ENCODE measurements at places on chromosomes 2 and 18. TPM values are rescaled to one million over a fixed set of nuclear protein-coding genes. Genes with fewer than 3 reads are reported as not detected.

The IFIH1 gene
- total RNA-seq: 0.26 TPM

The OR6B2 gene
- total RNA-seq: not detected

DNA sequence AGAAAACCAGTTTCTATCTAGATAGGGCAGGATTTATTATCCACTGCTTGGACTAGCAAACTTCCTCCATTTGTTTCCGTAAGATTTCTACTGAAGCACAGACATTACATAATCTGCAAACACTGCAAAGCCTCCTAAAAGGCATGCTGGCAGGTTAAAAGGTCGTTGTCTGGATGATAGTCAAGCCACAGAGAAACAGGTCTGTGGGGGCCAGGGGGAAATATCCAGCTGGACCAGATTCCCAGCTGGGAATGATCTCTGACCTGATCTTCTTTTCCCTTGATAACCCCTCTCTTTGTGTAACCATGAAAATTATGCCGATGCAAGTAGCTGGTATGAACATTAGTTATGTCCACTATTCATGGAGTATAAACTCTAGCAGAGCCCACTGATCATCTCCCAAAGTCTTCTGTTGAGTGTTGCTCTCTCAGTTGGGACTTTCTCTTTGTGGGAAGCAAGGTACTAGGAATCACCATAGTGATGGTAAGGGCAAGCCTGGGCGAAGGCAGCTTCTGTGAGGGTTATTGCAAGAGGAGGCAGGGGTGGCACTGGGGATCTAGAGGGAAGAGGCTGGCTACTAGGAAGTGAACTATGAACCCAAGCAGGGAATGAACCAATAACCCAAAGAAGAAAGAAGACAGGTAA, 61.3 kb downstream of the GDF7 start:
- H3K27me3 ChIP-seq: no peaks in the 10 kb centered on the region
- DNase-seq: no peak
- no peak overlapping the region for H3K27ac ChIP-seq
- no peaks in the 10 kb centered on the region for H3K36me3 ChIP-seq
- H3K4me1 ChIP-seq: no peaks in the 10 kb centered on the region

DNA sequence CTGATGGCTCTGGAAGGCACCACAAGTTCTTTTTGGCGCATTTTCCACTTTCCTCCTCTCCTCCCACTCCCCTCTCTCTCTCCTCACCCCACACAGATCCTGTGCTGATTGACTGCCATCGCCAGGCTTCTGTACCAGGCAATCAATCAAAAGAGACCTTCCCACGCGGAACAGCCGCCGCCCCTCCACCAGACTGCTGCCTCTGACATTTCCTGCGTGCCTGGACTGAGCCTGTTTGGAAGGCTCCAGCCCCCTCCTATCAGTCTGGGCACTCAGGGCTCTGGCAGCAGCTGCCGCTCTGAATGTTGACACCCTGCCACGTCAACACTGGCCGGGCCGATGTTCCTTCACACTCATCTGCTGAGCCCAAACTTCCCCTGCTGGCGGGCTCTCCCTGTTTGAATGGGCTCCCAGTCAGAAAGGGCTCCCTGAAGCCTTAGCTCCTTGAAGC, 467.7 kb downstream of the EPHA4 start:
- H3K36me3 ChIP-seq: no peaks in the 10 kb centered on the region
- no peak overlapping the region for H3K27ac ChIP-seq
- no peaks in the 10 kb centered on the region for H3K4me1 ChIP-seq
- no peak overlapping the region for H3K4me3 ChIP-seq
- no peak for DNase-seq
- H3K27me3 ChIP-seq: no peaks in the 10 kb centered on the region

GRCh38 chr18:12857215-12857905, 26.7 kb downstream of the PTPN2 start:
- peaks cover 33% of the 10 kb centered on the region for H3K4me1 ChIP-seq
- H3K27me3 ChIP-seq: no peaks in the 10 kb centered on the region
- no peak for DNase-seq
- H3K36me3 ChIP-seq: peaks cover 6% of the 10 kb centered on the region

DNA sequence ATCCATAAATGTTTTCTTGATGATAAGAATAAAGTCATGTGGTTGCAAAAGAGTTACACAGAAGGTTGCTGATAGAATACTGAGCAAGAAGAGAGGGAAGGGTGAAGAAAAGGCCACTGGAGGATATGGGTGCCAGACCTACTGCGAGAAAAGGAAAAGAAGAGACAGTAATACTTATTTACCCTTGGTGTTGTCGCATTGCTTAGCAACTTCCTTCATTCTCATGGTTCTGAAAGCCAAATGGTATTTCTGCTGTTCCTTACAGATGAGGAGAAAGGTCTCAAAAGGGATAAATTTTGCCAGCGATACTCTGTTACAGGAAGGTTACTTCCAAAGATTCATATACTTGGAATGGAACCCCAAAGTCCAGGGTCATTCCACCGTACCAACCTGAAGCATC, 62.5 kb downstream of the LHCGR start:
- no peak overlapping the region for H3K27ac ChIP-seq
- no peak for DNase-seq
- no peaks in the 10 kb centered on the region for H3K4me1 ChIP-seq
- no peaks in the 10 kb centered on the region for H3K27me3 ChIP-seq

DNA sequence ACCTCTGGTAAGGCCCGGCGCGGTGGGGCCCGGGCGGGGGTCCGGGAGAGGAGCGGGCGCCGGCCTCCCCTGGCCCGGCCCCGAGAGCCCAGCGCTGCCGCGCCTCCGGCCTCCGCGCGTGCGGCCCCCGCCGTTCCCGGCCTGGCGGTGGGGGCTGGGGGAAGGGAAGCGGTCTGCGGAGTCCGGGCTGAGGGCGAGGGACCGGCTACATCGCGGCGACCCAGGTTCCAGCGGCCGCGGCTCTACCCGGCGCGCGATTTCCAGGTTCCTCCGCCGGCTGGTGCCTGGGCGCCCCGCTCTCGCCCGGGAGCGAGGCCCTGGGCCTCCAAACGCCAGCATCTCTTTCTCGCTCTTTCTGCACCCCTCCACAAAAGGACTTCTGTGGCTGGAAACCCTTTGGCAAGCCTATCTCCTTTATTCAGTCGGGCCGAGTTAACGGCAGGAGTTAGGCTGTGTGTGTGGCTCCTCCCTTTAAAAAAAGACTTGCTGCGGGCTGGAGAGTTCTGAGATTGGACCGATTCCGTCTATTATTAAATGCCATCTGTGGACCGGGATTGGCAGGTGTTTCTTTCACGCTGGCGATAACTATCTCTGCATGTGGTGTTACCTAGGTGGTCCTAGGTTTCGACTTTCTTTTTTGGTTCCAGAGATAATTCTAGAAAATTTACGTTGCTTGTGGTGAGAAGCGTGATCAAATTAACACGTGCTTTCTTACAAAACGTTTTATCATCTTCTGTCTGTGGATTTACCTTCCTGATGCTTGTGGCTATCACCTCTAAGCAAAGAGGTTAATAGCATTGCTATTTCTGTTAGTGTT, 592 bp downstream of the ME2 start:
- DNase-seq: peak; percentile 72
- peak overlapping the region; percentile 96 for H3K4me3 ChIP-seq
- H3K4me1 ChIP-seq: peaks cover 24% of the 10 kb centered on the region

- H3K4me3 ChIP-seq: no peak overlapping the region
- no peak overlapping the region for H3K27ac ChIP-seq
- DNase-seq: no peak
Measured at GRCh38 chr18:62720766-62721613, 5.6 kb downstream of the PHLPP1 start.
